Fibroblast of upper back skin (primary cell): ENCODE measurements at places on chromosomes 13 and 19.

- DNase-seq, result no peak
These were observed 283.0 kb downstream of the DNAJC15 start for GRCh38 chr13:43306372-43306771.

- DNase-seq, result no peak
These were observed 36.4 kb downstream of the FBN3 start for GRCh38 chr19:8113017-8113416.

- DNase-seq, result no peak
These were observed 1676.5 kb upstream of the PRR20A start for GRCh38 chr13:55464222-55464621.

GRCh38 chr19:15913830-15914229 lies 16.0 kb upstream of the CYP4F2 start:
- no peak for DNase-seq

- peak; percentile 46 for DNase-seq
These were observed 103.7 kb upstream of the EDNRB start for GRCh38 chr13:78022164-78022877.

DNA sequence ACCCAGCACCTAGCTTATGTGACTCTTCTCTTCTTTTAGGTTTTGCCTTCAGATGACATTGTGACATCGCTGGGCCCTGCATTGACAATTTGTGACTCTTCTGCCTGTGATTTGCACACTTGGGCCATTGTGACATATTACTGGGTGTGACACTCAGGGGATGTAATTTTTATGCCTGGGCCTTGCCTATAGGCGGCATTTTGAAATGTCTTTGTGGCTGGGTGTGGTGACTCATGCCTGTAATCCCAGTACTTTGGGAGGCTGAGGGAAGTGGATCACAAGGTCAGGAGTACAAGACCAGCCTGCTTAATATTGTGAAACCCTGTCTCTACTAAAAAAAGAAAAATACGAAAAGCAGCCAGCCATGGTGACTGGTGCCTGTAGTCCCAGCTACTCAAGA lies 28.4 kb upstream of the ZNF681 start:
- no peak for DNase-seq

DNA sequence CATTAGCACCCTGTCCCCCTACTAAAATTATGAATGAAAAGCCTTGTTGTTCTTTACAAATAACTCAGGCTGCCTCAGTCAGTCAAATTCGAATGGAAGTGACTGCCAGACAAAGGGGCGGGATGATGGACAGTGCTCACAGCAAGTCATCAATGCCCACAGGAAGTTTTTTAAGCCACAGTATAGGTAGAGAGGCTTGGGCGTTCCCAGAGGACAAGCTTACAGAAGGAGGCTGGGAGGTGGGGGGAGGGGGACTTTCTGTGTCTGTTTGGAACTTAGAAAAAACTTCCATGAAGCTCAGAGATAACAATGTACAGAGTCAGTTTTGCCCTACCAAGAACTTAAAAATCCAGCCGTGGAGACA lies 18.5 kb upstream of the SPRY2 start:
- DNase-seq, result no peak

GRCh38 chr19:40143612-40144011 lies 47.6 kb upstream of the MAP3K10 start:
- peak; percentile 15 for DNase-seq

DNA sequence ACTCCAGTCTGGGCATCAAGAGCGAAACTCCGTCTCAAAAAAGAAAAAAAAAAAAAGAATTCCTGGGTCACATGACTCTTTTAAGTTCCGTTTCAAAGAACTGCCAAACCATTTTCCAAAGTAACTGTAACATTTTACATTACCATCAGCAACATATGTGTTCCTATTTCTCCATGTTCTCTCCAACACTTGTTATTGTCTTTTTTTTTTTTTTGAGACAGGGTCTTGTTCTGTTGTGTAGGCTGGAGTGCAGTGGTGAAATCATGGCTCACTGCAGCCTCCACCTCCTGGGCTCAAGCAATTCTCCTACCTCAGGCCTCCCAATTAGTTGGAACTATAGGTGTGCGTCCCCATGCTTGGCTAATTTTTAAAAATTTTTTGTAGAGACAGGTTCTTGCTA lies 6.5 kb downstream of the LGALS7B start:
- DNase-seq, result no peak

- no peak for DNase-seq
These were observed 763.8 kb downstream of the SLITRK5 start for GRCh38 chr13:88434953-88435352.

DNA sequence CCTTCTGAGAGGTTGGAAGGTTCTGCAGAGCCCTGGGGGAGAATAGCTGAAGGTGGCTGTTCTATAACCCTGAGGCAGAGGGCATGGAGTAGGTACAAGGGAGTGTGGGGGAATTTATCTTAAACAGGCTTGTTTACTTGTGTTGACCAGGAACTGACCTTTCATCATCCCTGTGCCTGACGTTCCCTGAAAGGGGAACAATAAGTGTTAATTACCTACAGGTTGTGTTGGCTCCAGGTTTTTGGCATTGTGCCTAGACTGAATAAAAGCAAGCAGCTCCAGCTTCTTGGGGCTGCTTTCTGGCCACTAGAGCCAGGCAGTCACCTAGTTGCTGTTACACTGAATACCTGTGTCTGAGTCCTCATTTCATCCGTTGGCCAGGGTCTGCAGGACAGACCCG lies 60.0 kb downstream of the ZNF627 start:
- no peak for DNase-seq

DNA sequence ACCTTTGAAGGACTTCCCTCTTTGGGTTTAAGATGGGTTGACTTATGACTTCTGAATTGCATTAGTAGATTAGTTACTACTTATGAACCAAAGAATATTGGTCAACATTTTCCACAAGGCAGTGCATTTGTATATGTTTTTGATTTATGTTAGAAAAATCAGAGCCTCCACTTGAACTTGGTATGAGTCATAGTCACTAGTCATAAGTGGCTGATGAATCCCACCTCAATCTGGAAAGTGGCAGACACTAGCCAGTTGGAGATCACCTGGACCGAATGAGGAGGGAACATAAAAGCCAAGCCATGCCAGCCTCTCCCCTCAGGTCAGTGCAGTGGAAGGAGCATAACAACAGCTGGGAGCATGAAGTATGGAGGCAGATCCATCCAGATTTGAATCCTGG lies 39.3 kb upstream of the SPART start:
- DNase-seq, result peak; percentile 12

GRCh38 chr13:98959786-98960605 lies 17.9 kb downstream of the DOCK9 start:
- no peak for DNase-seq

DNA sequence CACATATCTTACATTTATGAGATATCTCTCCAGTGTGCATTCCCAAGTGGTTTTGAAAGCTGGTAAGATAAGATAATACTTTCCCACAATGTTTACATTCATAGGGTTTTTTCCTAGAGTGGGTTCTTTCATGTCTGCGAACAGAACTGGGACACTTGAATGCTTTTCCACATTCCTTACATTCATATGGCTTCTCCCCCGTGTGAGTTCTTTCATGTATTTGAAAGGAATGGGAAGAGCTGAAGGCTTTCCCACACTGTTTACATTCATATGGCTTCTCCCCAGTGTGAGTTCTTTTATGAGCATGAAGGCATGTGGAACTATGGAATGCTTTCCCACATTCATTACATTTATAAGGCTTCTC lies 19.7 kb downstream of the ZNF433 start:
- no peak for DNase-seq

DNA sequence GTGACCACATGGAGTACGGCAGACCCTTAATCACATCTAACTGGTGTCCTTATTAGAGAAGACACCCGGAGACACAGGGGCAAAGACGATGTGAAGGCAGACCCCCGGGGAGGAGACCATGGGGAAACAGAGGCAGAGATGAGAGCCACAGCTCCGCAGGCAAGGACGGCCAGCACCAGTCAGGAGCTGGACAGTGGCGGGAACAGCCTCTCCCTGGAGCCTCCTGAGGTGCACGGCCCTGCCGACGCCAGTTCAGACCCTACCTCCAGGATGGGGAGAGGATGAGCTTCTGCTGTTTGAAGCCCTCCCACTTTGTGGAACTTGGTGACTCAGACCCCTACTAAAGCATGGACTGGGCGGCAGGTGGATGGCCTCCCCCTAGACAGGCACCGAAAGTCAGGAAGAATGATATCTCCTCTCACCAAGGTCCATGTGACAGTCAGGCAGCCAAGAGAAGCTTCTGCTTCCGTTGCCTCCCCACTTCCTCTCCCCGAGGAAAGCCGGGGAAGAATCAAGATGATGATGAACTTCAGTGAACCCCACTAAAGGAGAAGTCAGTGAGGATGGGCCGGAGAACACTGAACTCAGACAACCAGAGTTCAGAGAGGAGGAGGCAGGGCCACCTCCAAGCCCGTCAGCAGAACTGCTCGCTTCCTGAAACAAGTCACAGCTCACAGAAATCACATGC lies 25.4 kb downstream of the RAB20 start:
- DNase-seq, result no peak

DNA sequence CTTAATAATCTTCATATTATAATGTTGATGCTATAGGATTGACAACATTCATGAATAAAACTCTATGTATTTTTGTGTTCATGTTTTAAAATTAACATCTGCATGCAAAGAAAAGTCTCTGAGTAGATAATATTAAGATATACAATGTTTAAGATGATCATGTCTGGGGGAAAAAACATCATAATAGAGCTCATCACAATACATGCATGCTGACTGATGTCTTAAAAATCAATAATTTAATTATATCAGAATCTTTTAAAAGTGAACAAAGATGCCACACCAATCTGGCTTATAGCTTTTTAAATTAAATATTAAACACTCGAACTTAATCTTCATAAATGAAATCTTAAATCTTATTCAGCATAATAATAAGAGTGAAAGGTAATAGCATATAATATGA lies 933.9 kb upstream of the MIR17HG start:
- no peak for DNase-seq

GRCh38 chr19:58406818-58407657 lies 1.4 kb upstream of the ZNF584 start:
- no peak for DNase-seq

- DNase-seq, result no peak
These were observed 211.5 kb downstream of the LMO7 start for GRCh38 chr13:75847588-75847987.

DNA sequence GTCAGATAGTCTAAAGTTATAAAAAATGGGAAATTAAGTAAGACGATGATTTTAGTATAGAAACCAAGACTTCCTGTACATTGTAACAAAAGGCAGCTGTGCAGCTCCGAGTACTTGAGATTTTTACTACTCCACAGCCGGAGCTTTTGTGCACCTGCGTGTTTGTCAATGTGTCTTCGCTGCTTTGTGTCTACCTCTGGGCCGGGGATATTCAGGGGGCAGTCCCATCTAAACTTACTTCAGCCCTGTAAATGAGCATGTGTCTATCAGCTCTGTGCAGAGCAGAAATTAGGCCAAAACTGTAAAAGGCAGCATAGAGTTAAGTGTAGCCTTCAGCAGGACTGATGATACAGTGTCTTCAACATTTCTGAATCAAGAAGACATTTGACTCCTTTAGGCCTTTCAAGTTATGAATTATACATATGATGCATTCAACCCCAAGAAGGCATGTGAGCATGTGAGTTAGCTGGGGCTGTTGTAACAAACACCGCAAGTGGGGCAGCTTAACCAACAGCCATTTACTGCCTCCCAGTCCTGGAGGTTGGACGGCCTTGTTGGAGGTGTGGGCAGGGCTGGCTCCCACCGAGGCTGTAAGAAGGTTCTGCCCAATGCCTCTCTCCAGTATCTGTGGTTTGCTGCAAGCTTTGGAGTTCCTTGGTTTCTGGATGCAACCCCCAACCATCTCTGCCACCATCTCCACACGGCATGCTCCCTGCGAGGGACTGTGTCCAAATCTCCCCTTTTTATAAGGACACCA lies 191.0 kb upstream of the IRS2 start:
- no peak for DNase-seq

GRCh38 chr19:48990400-48990799 lies 2.7 kb downstream of the GYS1 start:
- DNase-seq, result no peak

DNA sequence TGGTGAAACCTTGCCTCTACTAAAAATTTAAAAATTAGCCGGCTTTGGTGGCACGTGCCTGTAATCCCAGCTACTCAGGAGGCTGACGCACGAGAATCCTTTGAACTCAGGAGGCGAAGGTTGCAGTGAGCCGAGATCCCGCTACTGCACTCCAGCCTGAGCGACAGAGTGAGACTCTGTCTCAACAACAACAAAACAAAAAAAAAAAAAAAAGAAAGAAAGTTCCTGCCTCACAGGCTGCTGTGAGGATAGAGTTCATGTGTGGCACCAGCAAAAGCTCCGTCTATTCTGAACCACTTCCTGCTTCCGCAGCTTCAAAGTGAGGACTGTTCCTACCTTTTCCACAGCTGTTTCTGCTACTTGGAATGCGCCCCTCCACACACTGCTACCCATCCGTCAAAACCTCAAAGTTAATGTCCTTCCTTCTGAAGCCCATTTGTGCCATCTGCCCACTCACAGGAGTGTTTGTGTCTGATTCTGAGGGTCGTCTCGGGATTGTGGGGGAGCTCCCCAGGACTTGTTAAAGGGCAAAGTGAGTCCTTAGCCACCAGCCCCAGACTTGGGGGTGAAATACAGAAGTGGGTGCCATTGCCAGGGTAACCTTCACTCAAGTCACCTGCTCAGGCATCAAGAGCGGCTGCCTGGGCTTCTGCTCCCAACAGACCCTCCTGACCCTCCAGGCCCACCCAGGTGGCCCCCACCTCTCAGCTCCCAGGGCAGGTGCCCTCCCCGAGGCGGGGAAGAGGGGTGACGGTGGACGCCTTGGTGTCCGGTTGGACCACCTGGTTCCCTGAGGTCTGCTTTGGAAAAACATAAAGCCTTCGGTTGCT lies 2.9 kb downstream of the MFSD12 start:
- DNase-seq, result no peak

- DNase-seq, result no peak
These were observed 1.9 kb upstream of the BCL3 start for GRCh38 chr19:44746616-44746945.

DNA sequence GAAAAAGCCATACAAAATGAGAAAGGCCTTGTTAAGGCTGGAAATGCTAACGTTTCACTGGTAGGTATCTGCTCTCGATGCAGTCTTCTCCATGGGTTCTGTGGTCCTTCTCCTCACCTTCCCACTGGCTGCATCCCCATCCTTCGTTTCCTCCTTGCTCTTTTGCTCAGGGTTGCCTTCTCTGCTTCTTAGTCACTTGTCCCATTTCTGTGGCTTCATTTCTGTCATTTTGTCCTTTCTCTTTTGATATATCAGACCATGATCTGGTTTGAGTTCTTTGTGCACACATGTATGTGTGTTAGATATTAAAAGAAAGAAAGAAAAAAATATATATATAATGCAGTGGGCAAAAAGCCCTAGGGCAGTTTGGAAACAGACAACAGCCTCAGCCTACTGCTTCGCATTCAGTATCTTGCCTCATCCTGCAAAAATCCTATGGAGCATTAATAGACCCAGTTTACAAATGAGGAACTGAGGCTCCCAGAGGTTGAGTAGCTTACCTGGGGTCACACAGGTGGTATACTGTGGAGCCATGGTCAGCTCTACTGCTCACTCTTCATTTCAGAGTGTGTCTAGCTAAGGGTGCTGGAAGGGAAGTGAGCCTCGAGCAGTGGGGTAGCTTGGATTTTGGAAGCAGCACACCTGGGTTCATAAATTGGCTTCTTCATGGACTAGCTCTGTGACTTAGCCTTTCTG lies 57.6 kb upstream of the MEDAG start:
- DNase-seq, result no peak

GRCh38 chr13:106989876-106990275 lies 421.9 kb upstream of the ARGLU1 start:
- peak; percentile 58 for DNase-seq
